ENCODE measurements at places on chromosomes 13 and 19.
A peak's percentile ranks its signal among the peaks of the same experiment; 100 is the strongest.

DNA sequence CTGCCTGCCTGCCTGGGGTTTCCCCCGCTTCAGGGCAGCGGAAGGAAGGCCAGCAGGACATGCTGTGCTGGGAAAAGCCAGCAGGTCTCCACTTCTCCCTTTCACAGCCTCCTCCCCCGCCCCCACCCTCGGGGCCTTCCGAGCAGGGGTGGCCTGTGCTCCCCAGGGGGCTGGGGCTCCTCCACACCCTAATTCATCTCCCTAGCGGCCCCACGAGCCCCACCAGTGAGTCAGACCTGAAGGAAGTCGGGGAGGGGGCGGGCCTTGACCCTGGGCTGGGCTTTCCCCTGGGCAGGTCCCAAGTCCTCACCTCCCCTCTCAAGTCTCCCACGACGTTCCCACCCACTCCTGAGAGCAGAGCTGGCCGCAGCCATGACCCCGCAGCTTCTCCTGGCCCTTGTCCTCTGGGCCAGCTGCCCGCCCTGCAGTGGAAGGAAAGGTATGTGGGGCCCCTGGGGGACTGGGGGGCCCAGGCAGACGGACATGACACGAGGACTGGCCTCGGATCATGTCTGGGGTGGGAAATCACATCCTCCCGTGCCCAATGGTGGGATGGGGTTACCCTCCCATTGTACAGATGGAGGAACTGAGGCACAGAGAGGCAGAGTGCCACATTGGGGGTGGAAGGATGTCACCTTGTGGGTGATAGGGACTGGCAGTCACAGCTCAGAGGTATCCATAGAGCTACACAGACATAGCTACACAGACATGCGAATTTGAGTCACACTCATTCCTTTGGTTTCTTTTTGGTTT lies at the start of gene EBI3:
TSS of gene EBI3 (plus strand) at position 345 of the 753 bp plus-strand sequence. CDS start at position 373, 28 bp downstream.
- DNase-seq: peak; percentile 21

- DNase-seq: no peak
Measured at GRCh38 chr13:105341758-105342157, 1193.7 kb downstream of the EFNB2 start.

- DNase-seq: no peak
Measured at GRCh38 chr19:2661615-2662014, 40.9 kb downstream of the GNG7 start.

- DNase-seq: no peak
Measured at GRCh38 chr13:96958286-96958891, 35.9 kb downstream of the OXGR1 start.

DNA sequence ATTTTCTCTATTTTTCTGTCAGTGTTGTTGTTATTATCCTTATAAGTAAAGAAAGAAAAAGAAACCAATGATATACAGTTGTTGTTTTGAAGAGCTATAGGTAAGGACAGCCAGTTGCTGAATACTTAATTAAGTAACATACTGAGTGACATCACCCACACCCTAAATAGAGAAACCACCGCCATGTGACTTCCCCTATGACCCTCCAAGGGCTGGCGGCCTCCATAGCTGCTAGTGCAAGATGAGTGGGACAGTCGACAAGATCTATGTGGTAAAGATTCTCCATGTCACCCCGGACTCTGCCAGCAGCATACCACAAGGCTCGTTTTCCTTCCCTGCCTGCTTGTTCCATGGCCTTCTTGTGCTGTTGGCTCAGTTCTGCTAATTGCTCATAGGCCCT lies 221.1 kb downstream of the DNAJC15 start:
- no peak for DNase-seq

DNA sequence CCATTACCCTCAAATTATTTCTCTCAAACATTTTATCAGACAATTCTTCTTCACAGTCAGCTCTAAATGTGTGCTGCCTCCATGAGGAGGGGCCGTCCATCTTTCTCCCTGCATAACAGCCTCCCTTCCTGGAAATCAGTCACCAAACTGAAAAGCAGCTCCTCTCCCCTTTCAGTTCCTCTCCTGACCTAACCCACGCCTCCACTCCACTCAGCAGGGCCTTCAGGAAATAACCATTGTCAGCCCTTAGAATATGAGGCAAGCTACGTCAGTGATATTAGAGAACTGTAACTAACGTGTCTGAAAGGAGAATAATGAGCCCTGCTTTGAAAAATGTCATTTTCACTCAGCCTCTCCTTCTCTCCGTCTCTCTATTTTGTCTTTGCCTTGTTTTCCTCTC lies 116.2 kb downstream of the OLFM4 start:
- DNase-seq: no peak

DNA sequence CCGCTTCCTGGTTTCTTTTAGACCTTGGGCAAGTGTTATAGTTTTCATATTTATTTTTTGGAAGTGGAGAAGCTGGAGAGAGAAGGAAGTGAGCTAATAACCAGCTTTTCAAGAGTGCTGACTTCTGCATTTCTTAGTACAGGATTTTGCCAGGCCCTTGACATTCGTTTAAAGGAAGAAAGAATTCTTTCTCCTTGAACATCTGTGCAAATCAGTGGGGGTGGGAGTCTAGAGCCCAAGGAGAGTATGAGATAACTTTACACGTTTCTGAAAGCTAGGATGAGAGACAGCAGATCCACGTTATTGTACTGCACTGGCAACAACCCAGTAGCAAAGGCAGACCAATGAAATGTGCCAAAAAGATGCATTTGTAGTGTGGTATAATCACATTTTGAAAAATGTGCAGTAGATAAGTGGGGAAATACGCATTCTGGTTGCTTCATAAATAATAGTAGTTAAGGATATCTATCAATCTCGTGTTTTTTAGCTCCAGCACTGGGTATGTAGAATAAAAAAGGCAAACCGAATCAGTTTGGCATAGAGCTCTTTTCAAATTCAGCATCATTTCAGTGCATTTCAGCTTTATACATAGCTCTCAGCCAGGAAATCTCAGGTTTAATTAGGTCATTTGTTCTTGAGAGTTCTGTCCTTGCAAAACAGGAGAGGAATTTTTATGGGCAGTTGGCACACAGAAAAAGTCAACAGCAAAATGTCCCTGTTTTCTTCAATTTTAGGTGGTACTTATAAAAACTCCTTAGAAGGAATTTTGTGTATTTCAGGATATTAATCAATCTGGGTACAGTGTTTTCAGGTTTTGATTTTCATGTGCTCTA lies 4.3 kb downstream of the RNF113B start:
- DNase-seq: no peak

DNA sequence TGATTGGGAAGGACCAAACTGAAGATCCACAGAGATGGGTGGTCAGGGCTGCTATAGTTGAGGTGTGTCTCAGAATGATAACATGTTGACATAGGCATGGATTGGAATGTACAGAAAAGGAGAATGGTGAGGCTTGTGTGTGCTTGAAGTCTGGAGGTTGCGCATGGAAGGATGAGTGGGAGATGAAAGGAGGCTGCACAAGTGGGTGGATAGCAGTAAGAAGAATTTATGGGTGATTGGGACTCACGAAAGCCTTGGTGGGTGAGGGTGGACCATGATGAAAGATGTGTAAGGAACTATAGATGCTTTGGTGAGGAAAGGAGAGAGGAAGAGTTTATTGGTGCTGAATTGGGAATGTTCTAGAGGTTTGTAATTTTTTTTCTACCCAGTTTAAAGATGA lies 1287.7 kb downstream of the UQCRFS1 start:
- no peak for DNase-seq

GRCh38 chr13:39385621-39386231 lies 217.3 kb downstream of the LHFPL6 start:
- peak; percentile 74 for DNase-seq

- DNase-seq: no peak
Measured at GRCh38 chr13:53269634-53270033, 241.0 kb downstream of the OLFM4 start.

- no peak for DNase-seq
Measured at GRCh38 chr13:32707471-32707870, 121.2 kb downstream of the PDS5B start.

Data from brain pericyte (primary cell).